ENCODE measurements at places on chromosomes 2 and 18.

DNA sequence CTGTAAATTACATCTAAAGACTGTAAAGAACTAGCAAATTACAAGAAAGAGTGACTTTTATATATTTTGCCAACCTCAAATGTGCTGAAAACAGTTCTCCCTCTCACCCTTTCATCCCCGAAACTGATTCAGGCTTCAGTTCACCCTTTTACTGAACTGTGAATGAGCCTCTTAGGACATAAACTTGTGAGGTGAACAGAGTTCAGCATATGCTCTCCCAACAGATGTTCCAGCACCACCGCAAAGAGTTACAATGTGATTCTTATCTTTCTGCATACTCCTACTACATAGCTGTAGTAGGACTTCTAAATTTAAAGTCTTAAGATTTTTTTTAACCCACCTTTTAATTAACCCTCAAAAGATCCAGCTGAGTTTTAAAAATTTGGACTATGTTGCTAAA, 1.2 kb upstream of the ZCCHC2 start:
- DNase-seq = no peak

- no peak for DNase-seq
These were observed 26.1 kb upstream of the TMX3 start for GRCh38 chr18:68740966-68741365.

DNA sequence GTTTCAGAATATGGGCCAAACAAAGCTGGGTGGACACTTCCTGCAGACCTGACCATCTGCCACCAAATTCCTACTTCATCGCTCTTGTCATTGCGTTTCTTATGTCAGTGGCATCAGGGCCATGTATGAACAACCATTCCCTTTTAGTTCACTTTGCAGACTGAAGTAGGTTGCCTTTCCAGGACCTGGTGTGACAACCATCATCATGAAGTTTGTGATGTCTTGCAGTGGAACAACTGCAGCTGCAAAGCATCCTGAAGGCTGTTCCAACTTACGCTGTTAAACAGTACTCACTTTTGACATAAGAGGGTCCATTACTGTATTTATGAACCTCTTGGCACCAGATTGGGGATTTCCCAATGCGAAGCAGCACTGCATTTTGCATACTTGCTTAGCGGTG, 511.6 kb downstream of the ARHGAP15 start:
- DNase-seq = no peak

DNA sequence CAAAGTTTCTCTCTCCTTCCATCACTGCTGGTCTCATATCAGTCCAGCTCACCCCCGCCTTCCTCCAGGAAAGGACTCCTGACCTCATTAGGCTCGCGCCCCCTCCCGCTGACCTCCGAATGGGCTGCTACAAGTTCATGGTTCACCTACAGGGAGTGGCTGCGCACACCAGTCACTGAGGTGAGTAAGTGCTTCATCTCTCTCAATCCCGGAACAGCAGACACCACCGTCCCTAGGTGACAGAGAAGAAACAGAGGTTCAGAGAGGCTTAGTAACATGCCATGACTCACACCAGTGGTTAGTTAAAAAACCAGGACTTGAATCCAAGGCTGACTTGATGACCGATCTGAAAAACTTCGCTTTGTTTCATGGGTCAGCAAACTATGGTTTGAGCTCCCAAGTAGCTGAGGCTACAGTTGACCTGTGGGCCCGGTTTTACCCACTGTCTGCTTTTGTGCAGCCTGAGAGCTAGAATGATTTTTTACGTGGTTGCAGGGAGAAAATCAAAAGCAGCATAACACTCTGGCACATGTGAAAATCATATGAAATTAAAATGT, 42.0 kb downstream of the ZFP36L2 start:
- DNase-seq = no peak

DNA sequence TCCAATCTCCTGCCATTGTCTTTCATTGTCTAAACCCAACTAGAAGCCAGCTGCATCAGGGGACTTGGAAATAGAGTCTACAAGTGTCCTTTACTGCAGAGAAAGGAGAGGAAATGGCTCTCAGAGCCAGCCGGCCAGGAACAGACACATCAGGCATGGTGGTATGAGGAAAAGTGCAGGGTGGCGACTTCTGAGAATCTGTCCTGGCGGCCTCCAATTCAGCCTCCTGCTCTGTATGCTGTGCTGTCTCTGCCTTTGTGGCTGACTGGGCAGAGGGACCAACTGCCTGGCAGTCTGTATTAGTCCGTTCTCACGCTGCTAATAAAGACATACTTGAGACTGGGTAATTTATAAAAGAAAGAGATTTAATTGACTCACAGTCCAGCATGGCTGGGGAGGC, 36.8 kb upstream of the AQP4 start:
- DNase-seq = no peak

GRCh38 chr18:67875060-67875459, 358.5 kb upstream of the DSEL start:
- DNase-seq = no peak
